Cortex of kidney (tissue), 1 donor: ENCODE measurements at places on chromosomes 7 and 10.

DNA sequence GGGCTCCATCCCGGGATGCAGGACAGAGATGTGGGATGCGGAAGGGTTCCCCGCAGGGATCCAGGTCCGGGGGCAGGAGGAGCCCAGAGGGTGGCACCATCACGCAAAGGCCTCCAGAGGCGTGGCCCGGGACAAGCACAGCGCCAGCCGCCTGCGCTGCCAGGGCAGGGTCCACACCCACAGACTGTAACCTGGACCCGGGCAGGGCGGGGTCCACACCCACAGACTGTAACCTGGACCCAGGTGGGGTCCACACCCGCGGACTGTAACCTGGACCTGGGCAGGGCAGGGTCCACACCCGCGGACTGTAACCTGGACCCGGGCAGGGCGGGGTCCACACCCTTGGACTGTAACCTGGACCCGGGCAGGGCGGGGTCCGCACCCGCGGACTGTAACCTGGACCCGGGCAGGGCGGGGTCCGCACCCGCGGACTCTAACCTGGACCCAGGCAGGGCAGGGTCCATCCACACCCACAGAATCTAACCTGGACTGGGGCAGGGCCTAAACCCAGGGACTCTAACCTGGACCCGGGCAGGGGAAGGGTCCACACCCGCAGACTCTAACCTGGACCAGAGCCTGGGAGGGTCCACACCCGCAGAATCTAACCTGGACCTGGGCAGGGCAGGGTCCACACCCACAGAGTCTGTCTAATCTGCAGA is 37.5 kb upstream of the SUN1 start:
- DNase-seq, result no peak

DNA sequence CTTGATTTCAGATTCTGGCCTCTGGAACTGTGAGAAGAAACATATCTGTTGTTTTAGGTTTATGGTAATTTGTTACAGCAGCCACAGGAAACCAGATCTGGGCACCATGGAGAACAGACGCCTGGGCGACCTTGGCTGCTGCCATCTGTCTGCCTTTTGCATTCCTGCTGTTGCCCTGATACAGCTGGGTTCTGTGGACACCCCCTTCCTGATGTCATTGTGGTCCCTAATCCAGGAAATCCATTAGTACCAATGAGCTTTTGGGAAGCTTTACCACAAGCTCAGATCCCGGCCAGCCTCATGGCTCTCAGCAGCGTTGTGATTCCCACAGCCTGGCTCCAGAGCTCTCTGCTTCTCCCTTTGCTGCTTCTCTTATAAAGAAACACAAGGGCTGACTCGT is 174.2 kb upstream of the NPS start:
- no peak for DNase-seq

DNA sequence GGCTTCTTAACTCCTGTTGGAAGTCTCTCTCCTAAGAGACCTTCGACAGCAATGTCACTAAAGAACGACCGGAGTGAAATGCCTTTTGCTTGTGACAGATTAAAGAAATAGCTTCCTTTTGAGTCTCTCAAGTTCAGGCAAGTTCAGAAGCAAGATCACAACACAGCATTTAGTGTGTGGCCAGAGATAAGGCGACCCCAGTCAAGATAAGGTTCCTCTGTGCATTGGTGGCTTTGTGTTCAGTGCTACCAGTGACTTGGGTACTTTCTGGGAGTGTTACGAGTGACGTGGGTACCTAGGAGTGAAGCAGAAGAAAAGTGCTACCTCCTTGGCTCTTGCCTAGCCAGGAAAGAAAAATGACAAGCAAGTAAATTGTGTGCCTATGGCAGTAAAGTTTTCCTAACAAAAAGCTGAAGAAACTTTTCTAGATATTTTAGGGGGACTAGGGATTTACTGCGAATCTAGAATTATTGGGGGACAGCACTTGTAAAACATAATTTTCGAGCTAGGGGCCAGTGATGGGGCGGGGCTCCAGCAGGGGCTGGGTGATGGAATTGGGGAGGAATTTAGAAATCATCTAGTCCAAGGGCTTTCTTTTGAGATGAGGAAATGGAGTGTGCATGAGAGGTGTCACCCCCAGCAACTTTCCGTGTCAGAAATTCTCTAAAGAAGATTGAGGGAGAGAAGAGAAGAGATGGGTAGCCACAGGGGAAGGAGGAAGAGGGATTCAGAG is 191.9 kb upstream of the LYZL2 start:
- no peak for DNase-seq

- no peak for DNase-seq
Observed at GRCh38 chr10:26486990-26487850, 49.1 kb downstream of the APBB1IP start.

GRCh38 chr7:156703773-156704482 is 63.4 kb downstream of the RNF32 start:
- no peak for DNase-seq

DNA sequence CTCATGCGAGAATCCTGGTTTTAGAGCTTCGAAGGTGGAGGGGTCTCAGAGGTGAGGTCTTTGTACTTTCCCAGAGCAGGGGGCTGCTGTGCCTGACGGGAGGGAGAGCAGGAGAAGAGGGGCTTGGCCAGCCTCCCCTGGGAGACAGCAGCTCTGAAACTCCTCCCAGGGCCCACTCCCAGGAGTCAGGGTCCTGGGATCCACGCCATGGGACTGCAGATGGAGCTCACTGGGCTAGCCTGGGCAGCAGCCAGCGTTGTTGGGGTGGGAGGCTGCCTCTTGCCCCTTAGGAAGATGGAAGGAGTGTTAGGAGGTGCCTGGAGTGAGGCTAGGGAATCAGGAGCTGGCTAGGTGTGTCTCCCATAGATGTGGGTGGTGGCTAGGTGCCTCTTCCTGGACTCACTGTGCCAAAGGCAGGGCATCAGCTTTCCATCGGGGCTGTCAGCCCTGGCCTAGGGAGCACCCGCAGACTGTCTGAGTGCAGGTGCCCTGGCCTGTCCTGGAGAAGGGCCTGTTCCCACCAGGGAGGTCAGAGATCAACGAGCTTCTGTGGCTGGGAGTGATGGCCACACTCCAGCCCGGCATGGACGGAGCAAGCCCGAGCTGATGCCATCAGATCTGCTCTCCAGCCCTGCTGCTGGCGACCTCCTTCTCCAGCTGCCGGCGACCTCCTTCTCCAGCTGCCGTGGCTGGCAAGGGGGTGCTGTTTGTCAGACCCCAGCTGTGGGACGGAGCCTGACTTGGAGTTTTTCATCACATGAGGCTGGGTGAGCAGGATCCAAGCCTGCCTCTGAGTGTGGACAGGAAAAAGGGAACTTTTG is 111.3 kb downstream of the PTPN20 start:
- no peak for DNase-seq

- DNase-seq, result no peak
Observed at GRCh38 chr10:28505359-28505959, 27.5 kb upstream of the WAC start.

DNA sequence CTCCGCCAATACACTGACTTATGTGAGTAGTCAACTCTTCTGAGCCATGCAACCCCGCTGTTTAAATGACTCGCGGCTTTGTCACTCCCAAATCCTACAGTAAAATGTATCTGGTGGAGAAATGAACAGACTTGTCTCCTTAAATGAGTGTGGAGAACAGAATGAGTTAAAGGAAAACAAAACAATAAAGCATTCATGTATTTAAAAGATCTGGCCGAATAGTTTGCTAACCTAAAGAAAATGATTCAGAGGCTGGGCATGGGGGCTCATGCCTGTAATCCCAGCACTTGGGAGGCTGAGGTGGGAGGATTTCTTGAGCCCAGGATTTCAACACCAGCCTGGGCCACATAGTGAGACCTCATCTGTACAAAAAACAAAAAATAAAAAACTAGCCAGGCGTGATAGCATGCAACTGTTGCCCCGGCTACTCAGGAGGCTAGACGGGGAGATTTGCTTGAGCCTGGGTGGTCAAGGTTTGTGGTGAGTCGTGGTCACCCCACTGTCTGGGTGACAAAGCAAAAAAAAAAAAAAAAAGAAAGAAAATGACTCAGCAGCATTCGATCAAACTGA is 86.5 kb upstream of the PFKP start:
- DNase-seq, result no peak

- DNase-seq, result no peak
Observed at GRCh38 chr7:94042381-94042780, 38.2 kb upstream of the BET1 start.

- no peak for DNase-seq
Observed at GRCh38 chr7:28512668-28513440, 100.5 kb downstream of the CREB5 start.
